Stimulated activated naive CD4-positive, alpha-beta T cell treated with Interleukin-2 at 50 U/mL for 16 hours (primary cell): ENCODE measurements at places on chromosomes 6 and 20.

DNA sequence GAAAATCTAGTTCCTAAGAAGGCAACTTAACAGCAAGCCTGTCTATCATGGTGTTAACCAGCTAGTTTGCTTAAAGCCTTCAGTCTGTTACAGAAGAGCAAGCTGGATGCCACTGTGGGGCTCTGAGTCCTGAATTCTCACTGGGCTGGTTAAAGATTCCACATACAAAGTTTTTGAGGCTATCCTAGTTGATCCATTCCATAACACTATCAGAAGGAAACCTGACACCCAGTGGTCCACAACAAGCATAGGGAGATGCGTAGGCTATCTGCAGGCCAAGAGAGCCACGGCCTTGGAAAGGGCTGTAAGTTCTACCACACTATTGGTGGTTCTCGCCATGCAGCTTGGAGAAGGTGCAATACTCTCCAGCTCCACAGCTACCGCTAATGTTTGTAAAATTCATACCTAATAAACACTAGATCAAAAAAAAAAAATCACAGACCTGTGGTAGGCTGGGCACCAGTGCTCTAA lies 420 bp upstream of the MCCD1 start:
- DNase-seq = no peak

DNA sequence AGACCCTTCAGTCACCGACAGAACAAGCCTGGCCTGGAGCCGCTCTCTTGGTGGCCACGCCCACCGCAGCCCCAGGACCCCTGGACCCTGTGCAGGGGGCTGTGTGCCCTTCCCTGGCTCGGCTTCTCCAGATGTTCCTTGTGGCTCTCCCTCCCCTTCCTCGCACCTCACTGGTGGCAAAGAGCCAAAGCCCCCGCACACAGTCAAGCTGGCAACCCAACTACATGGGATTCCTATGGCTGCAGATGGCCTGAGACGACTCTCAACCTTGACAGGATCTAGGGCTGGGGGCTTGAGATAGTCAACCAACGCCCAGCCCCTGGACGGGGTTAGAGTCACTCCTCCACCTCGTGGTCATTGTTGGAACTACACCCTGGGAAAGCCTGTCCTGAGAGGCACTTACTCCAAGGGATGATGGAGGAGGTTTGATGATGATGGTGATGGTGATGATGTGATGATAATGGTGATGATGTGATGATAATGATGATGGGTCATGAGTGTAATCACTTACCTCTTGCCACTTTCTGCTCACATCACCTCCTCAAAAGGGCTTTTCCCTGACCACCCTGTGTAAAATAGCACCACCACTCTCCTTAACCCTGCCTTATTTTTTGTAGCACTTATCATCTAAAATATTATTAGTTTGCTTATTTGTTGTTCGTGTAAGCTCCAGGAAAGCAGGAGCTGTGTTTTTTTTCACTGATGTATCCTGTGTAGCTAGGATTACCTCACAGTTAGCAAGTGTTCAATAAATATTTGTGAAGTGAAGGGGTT lies 278.4 kb downstream of the LRFN2 start:
- peak; percentile 7 for DNase-seq

- no peak for DNase-seq
Measured at GRCh38 chr6:33166811-33167210, 25.5 kb downstream of the COL11A2 start.

- peak; percentile 54 for DNase-seq
Measured at GRCh38 chr6:90083891-90084290, 189.6 kb downstream of the GJA10 start.

DNA sequence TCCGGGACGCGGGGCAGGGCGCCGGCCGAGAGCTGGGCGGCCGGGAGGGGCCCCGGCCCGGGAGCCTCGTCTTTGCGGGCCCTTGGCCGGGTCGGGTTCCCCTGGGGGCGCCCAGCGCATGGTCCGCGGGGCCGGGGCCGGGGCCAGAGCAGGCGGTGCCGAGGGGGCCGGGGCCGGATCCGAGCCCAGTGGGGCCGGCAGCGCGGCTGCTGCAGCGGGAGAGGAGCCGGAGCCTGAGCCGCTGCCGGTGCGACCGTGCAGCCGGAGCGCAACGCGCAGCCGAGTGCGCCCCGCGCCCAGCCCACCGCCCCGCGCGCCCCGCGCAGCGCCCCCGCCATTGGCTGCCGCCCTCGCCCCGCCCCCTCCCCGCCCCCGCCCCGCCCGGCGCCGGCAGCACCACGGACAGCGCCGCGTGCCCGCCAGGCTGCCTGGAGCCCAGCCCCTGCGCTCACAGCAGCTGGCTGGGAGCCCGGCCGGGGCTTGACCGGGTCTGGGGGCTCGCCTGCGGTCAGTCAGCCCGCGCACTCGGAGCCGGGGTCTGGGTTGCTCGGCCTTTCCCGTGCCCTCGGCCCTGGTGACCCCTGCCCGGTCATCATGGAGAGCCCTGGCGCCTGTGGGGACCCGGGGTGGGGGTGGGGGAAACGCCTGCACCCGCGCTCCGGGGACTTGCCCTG lies at the start of gene HRH3:
HRH3 (minus strand) TSS at position 287 of the 674 bp plus-strand sequence. CDS start 308 bp downstream, outside the sequence.
- peak; percentile 21 for DNase-seq

DNA sequence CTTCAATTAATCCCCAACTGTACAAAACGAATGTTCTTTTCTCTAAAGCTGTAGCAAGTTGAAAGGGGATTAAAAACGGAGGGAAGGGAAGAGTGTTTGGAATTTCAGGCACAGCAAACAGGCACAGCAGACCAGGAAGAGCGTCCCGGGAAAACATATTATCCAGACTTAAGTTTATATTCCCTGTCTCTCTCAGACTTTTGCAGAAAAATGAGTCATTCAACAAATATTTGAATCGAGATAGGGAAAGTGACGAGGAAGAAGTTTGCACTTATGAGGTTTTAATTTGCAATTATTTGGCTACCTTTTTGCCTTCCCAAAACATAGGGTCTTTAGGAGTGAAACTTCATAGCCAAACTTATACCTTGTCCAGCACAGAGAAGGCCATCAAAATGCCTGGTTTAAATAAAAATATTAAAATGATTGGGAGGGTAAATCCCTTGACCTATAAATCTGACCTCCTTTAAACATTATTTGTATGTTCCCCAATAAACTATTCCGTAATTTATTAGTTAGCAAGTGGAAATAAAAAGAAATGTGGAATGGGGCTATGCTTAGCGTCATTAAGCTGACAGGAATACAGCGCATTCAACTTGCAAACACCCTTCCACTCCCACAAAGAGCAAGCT lies 16.0 kb downstream of the HFE start:
- DNase-seq = no peak

DNA sequence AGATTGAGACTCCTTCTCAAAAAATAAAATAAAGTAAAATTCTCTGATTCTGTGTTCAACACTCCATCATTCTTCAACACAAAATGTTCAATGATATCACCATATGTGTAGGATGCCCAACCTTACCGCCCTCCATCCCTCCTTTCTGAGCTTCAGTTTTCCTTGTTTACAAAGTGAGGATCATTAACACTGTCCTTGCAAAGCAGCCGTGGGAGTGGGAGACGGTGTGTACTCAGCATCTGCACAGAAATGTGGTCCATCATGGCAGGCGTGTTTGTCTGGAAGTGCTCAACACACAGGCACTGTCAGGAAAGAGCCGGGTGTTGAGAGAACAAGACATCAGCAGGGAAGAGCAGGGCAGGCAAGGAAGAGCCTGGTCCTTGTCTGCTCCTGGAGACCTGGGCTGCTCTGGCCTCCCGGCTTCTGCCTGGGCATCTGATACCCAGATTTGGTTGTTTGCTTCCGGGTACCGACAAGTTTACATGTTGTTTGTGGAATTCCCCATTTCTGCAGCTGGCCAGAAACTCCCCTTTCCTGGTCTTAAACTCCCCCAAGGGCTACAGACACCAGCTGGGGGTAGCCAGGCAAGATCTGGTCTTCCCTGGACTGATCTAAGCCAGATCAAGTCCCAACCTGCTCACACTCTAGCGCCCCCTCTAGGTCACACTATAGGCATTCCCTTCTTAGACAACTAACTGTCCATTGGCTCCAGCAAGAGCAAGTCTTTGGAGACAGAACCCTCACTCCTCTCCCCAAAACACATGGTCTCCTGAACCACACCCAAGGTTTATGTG lies 26.7 kb upstream of the TTPAL start:
- no peak for DNase-seq

DNA sequence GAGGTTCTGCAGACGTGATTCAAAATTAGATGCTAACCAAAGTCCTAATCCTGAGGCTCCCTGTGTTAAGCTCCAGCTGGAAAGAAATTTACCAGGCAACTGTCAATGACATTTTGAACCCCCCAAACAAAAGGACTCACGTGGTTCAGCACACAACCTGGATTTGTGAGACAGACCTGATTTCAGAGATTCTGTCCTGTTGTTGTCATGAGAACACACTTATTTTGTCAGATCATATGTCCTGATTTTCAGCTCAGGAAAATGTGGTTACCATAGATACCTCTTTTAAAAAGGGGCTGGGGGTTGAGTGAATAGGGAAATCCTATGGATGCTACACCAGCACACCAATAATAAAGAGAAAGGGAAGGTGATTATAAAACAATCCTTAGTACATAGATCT lies 61.6 kb downstream of the MTFR2 start:
- DNase-seq = no peak

DNA sequence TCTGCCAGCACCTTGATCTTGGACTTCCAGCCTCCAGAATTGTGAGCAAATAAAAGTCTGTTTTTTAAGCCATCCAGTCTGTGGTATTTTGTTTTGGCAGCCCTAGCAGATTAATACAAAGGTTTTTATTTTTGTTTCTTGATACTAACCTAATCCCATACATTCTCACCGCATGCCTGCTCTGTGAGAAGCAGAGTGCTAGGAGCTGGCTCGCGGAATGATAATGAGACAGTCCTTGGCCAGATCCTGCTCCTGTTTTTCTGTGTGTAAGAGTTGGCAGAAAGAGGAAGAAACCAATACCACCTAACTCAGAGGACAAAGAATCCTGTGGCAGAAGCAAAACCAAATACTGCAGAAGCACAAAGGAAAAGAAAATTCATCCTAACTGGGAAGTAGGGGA lies 82.6 kb downstream of the KIF16B start:
- DNase-seq = no peak

GRCh38 chr6:40482532-40482931 lies 104.6 kb downstream of the LRFN2 start:
- no peak for DNase-seq

DNA sequence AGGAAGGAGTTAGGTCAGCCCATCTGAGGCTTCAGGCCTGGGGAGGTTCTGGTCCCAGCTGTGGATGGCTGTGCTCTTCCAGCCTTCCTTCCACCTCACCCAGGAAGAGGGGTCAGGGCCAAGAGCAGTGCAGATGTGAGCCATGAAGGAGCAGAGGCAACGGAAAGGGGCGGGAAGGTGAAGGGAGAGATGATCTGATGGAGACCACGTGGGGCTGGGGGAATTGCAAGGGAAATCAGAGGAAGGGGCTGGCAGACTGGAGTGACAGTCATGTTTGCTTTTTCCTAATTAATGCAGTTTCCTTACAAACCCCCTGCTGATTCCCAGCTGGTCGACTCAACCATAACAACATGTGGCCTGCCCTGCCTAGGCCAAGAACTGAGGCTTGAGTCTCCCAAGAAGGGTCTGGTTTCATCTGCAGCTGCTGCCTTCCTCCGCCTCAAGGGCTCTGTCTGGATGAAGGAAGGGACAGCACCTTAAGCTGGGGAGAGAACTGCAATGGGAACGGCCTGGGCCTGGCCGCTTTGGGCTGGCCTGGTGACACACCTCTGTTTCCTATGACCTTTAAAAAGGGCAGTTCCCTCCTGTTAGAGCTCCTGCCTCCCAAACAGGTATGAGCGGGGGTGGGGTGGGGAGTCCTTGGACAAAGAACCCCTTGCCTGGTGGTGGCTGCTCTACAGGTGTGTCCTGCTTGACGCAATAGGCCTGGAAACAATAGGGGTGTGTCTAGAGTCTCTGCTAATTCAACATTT lies 7.8 kb upstream of the MRPS18A start:
- DNase-seq = no peak

- DNase-seq = no peak
Measured at GRCh38 chr6:116265041-116265829, 11.4 kb upstream of the TSPYL4 start.

GRCh38 chr20:41524980-41525613 lies 93.1 kb downstream of the CHD6 start:
- DNase-seq = no peak

DNA sequence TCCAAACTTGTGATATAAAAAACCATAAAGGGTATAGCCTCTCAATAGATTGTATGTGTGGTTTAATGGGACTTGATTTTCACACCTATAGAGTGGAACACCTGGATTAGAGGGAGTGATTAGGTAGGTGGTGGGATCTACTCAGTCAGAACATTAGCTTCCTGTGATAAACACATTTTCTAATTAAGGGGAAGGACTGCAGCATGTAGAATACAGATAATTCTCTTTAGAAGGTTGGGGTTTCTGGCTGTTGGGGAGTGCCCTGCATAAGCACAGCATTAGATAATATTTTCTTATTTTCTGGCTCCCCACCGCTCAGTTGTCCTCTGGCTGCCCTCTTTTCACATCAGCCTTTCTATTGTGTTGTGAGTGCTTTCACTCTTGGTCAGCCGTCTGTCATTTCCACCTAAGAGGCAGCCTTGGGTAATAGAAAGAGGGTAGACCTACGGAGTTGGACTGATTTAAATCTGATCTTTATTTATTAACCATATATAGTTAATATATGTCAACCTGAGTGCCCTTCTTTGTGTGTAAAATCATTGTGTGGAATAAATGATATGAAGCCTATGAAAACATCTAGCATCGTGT lies 8.0 kb downstream of the CSE1L start:
- no peak for DNase-seq

DNA sequence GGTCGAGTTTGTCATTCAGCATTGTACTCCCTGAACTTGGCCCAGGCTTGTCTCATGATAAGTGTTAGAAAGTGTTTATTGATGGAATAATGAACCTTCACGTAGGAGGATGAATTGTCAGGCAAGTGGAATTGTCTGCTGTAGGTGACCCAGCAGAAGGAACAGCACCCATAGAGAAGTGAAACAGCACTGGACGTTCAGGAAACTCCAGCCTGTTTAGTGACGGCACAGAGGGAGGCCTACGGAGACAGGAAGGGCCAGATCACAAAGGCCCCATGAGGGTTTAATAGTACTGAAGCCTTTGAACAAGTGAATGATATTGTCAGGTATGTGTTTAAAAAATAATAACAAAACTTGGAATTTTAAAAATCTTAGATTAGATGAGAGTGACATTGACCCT lies 2.9 kb downstream of the STX11 start:
- no peak for DNase-seq

- DNase-seq = no peak
Measured at GRCh38 chr6:105179244-105180065, at the start of gene POPDC3. Gene POPDC3, minus strand, starts transcription at chr6:105180014. Its CDS starts 18,105 bp downstream, at chr6:105161909.

GRCh38 chr6:50600280-50600679 lies 113.0 kb upstream of the TFAP2D start:
- DNase-seq = no peak

GRCh38 chr6:96991618-96992342 lies 67.3 kb downstream of the KLHL32 start:
- DNase-seq = no peak

DNA sequence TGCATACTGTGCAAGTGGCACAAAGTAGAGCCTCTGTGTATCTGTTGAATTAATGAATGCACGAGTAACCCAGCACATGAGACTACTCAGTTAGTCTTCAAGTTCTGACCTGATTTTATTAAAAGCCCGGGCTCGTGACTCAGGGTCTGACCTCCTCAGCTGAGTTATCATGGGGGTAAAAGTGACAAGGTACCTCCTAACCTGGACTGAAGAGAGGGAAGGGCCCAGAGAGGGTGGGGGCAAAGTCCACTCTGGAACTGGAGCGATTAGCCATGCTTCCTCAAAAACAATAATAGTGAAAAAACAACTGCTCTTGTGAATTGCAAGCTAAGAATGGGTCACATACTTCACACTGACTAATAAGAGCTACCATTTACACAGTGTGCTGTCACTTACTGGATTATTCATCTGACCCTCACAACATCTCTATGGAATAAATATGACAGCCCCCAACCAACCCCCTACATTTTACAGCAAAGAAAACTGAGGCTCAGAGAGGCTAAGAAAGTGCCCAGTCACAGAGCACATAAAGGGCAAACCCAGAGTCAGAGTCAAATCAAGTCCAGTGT lies 26.7 kb downstream of the TRERF1 start:
- no peak for DNase-seq
